ENCODE measurements at places on chromosomes 2 and 18.
A peak's percentile ranks its signal among the peaks of the same experiment; 100 is the strongest.

- no peak for DNase-seq
Observed at GRCh38 chr2:223526106-223526505, 76.1 kb downstream of the SCG2 start.

- no peak for DNase-seq
Observed at GRCh38 chr18:7021994-7022840, 95.4 kb downstream of the LAMA1 start.

GRCh38 chr2:74567881-74568280 is 13.4 kb downstream of the DOK1 start:
- DNase-seq = no peak

- no peak for DNase-seq
Observed at GRCh38 chr2:74767618-74768017, 66.3 kb upstream of the HK2 start.

DNA sequence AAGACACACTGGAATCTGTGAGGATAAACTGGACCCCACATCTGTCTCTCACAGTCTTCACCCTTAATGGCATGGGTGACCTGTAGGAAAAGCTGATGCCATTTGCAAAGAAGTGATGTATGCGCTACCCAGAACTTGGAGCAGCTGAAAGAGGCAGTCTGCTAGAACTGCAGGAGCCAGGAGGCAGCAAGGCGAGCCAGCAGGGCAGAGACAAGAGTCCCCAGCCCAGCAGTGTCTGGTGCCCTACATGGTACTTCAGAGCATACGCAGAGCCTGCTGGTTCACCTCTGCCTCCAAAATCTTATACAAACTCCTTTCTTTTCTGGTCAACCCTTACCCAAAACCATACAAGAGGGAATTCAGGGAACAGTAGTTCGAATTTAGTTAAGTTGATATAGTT is 683.1 kb upstream of the RAB6C start:
- no peak for DNase-seq

- DNase-seq = no peak
Observed at GRCh38 chr2:233346376-233346775, 7.9 kb upstream of the DGKD start.

DNA sequence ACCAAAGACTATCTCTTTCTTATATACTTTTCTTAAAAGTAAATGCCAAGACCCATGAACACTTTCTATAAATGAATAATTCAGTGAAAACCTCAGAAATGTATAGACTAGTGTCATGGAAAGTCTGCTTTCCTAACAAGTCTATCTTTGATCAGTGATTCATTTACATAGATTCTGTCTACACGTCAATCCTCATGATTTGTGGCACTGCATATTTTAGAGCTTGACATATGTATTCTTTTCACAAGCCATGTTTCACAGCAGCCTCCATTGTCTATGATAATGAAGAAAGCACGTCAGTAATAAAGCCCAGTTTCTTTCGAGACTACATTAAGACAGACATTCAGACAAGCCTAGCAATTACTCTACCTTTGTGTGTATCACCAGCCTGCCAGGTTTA is 486.6 kb downstream of the IRS1 start:
- DNase-seq = no peak

DNA sequence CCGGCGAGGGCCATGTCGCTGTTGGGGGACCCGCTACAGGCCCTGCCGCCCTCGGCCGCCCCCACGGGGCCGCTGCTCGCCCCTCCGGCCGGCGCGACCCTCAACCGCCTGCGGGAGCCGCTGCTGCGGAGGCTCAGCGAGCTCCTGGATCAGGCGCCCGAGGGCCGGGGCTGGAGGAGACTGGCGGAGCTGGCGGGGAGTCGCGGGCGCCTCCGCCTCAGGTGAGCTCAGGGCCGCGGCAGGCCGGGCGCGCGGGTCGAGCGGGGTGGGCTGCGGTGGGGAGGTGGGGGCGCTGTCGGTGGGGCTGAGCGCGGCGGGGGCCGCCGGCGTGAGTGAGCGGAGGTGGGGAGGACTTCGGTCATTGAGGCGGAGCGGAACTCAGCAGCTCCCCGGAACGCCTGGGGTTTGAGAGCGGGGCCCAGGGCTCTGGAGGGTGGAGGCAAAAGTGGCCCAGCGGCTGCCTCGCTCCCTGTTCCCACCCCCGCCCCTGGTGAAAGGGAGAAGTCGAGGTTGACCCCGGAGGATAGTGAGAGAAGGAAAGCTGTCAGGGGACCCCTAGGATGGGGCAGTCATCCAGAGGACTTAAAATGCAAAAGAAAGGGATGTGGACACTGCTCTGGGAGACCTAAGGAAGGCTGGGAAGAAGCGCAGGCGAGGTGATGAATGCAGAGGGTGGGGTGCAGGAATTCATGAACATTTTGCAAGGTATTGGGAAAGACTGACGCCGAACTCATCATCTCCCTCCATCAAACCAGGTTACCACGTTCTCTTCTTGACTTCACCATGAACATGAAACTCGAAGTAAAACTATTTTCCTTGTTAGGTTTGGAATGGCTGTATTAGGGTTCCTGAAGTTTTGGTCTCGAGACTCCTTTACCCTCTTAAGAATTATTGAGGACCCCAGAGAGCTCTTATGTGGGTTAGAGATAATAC is 633 bp downstream of the MALT1 start:
- peak; percentile 24 for DNase-seq

DNA sequence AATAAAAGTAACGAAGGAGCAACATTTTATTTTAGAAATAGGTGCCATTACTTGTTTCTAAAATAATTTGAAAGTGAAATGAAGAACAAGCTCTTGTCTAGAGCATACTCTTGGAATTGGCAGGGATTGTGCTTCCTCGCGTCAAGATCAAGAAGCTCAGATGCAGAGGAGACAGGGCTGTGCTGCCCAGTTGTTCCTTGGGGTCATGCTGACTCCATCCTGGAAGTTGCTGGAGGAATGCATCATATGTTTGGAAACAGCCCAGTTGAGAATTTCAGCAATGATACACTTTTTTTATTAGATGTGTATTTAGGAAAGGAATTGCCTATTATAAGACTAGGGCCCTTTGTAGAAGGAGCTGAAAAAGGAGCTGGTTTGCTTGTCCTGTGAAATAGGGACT is 17.2 kb downstream of the LTBP1 start:
- no peak for DNase-seq

DNA sequence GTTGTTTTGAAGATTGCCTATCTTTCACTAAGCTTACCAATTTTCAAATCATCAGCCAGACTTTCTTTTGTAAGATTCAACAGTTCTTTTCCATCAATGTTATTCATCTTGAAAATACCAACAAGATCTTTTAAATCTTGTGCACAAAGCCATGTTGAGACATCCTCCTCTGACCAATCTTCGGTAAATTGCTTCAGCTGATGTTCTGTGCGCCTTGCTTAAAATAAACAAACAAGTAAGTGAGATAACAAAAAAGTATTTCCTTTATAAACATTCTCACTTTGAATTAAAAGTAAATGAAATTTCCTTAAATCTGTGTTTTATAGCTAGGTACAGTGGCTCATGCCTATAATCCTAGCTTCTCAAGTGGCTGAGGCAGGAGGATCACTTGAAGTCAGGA is 30.3 kb downstream of the WDSUB1 start:
- DNase-seq = no peak

GRCh38 chr2:113376913-113377445 is 60.5 kb upstream of the ZNG1B start:
- DNase-seq = no peak

GRCh38 chr2:219634951-219635751 is 7.7 kb downstream of the SLC4A3 start:
- DNase-seq = no peak

- no peak for DNase-seq
Observed at GRCh38 chr2:96913398-96914202, 43.7 kb upstream of the SEMA4C start.

GRCh38 chr2:237636578-237636977 is 9.2 kb downstream of the LRRFIP1 start:
- DNase-seq = no peak

GRCh38 chr2:46559261-46559660 is 79.9 kb downstream of the TMEM247 start:
- DNase-seq = no peak

DNA sequence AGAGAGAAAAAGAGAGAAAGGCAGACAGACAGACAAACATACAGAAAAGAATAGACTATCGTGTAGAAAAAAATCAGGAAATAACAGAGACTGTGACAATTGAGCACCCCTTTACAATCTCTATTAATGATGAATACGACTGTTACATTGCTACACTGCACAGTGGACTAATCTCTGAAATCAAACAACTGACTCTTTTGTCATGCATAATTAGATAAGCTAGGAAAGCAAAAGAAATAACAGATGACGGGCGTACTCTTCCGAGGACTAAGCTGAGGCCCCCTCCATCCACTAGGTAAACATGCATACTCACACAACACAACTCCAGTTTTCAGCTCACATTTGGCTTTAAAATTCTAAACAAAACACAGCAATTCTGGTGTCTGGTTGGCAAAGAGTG is 267.0 kb downstream of the NOL4 start:
- DNase-seq = no peak

- DNase-seq = no peak
Observed at GRCh38 chr2:198441901-198442300, 637.5 kb downstream of the PLCL1 start.

- DNase-seq = no peak
Observed at GRCh38 chr2:7524195-7524594, 607.0 kb downstream of the RNF144A start.

GRCh38 chr2:113057117-113057516 is 1.9 kb upstream of the IL36RN start:
- DNase-seq = no peak

- no peak for DNase-seq
Observed at GRCh38 chr2:198055716-198056115, 251.3 kb downstream of the PLCL1 start.

GRCh38 chr2:65969161-65969560 is 465.8 kb upstream of the MEIS1 start:
- DNase-seq = no peak

- DNase-seq = no peak
Observed at GRCh38 chr2:156325688-156326525, 6.6 kb downstream of the NR4A2 start.

GRCh38 chr2:122132147-122132691 is 376.8 kb downstream of the TSN start:
- no peak for DNase-seq

DNA sequence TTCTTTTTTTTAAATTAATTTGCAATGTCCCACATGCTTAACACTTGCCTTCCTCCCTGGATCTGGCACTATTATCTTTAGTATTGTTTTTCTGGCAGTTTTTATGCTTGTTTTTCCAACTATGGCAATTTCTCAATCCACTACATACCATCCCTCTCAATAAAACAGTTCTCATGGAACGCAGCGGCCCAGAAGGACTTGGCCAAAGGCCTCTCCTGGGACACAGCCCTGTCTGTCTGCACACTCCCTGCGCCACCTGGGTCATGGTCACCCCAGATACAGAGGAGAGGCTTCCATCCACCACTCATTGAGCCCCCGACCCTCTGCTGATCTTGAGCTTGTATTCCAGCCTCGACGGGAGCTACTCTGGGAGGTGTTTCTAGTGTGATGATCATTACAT is 91.2 kb downstream of the TWIST2 start:
- no peak for DNase-seq
